ENCODE measurements at places on chromosomes 3 and 15.

DNA sequence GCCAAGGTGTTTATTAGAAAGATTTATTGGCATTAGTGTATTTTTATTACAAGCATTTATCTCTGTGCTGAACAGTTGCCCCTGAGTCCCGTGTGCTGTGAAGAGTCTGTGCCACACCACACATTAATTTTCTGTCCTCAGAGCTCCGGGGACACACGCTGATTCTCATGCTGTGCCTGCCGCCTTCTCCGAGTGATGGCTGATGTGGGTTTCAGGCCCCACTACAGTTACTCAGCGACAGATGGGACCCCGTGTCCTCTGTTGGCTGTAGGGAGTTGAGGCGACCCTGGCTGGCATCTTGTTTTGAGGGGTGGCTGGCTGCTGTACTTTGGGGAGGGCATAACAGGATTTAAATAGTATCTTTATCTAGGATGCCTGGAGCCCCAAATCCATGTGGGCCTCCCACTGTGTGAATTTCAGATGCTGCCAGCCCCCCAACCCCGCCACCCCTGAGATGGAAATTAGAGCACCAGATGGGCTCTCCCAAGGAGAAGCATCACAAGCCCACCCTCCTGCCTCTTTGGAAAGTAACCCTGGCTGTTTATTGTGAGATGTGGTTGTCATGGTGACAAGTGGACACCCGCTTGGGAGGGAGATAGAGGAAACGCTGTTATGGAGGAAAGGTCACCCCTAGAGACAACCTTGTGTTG is 185.6 kb downstream of the APBA2 start:
- DNase-seq = no peak

DNA sequence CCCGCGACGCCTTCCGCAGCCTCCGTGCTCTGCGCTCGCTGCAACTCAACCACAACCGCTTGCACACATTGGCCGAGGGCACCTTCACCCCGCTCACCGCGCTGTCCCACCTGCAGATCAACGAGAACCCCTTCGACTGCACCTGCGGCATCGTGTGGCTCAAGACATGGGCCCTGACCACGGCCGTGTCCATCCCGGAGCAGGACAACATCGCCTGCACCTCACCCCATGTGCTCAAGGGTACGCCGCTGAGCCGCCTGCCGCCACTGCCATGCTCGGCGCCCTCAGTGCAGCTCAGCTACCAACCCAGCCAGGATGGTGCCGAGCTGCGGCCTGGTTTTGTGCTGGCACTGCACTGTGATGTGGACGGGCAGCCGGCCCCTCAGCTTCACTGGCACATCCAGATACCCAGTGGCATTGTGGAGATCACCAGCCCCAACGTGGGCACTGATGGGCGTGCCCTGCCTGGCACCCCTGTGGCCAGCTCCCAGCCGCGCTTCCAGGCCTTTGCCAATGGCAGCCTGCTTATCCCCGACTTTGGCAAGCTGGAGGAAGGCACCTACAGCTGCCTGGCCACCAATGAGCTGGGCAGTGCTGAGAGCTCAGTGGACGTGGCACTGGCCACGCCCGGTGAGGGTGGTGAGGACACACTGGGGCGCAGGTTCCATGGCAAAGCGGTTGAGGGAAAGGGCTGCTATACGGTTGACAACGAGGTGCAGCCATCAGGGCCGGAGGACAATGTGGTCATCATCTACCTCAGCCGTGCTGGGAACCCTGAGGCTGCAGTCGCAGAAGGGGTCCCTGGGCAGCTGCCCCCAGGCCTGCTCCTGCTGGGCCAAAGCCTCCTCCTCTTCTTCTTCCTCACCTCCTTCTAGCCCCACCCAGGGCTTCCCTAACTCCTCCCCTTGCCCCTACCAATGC is 2.0 kb downstream of the ISLR start:
- no peak for DNase-seq

- no peak for DNase-seq
These were observed 118.2 kb downstream of the GADL1 start for GRCh38 chr3:30776186-30776815.

- DNase-seq = no peak
These were observed 39.6 kb downstream of the CORO2B start for GRCh38 chr15:68618394-68618793.

- DNase-seq = no peak
These were observed 2.8 kb downstream of the SQOR start for GRCh38 chr15:45637552-45638033.

DNA sequence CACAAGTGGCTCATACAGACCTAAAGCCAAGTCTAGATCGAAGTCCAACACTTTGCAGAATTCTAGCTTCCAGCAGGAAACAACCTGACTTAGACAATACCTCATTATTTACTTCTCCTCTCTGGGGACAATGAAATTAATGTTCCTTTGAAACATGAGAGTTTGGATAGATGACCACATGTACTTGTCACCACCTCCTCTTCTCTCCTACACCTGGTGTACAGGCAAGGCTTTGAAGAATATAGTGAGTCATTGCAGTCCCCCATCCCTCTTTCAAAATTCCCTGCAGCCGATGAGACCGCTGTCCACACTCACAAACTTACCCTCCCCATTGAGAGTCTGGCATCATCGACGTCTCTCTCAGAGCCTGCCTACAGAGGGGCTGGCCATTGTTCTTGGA is 189.0 kb upstream of the HES1 start:
- DNase-seq = no peak

GRCh38 chr15:83927704-83928391 is 273.9 kb downstream of the ADAMTSL3 start:
- no peak for DNase-seq

- peak; percentile 96 for DNase-seq
These were observed at the start of gene RBMS3 for GRCh38 chr3:29280404-29281093. RBMS3 (plus strand) TSS chr3:29281071.

GRCh38 chr15:80878242-80878866 is 99.2 kb downstream of the CEMIP start:
- DNase-seq = no peak

GRCh38 chr3:47010910-47011309 is 31.4 kb downstream of the NBEAL2 start:
- DNase-seq = no peak

DNA sequence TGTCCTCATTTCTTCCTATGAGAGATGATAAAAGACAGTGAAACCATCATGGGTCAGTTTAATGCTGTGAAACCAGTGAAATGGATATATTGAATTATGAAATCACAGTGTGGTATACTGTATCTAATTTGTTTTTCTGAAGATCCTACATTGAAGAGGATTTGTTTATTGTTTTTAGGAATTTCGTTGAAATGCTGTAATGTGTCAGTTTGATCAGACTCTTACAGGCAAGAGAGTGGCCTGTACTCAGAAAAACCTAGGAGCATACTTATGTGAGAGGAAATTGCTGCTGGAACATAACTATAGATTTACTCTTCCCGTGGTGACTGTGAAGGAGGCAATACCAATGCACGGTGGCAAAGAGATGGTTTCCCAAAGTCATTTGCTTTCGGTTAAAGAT is 29.1 kb upstream of the ONECUT1 start:
- DNase-seq = no peak

DNA sequence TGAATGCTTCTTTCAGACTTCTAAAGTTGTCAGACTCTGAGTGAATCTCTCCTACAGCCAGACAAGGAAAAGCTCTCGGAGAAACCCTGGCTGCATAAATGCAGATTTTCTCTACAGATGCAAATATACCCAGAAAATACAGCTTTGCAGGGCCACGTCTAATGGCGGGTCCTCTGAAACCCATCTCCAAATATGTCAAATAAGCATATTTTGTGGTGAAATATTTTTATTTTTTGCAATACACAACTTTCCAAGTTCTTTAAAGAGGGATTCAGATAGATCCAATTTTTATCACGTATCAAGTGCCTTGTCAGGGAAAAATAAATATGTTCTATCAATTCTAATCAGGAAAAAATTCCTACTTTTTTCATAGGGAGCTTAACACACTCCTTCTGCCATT is 229.4 kb downstream of the SI start:
- DNase-seq = no peak

DNA sequence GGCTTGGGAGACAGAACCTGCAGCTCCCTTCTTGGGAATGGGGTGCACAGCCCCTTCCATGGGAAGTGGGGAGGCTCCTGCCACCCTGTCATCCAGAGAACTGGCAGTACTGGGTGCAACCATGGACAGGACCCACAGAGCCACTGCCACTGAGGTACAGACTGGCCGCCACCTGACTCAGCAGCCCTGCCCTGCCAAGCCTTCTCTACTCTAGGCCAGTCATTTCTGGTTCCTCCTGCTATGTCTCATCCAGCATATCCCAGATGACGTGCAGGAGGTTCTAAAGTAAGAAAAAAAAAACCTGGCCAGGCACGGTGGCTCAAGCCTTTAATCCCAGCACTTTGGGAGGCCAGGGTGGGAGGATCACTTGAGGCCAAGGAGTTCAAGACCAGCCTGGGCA is 76.9 kb upstream of the RPL32 start:
- DNase-seq = no peak

DNA sequence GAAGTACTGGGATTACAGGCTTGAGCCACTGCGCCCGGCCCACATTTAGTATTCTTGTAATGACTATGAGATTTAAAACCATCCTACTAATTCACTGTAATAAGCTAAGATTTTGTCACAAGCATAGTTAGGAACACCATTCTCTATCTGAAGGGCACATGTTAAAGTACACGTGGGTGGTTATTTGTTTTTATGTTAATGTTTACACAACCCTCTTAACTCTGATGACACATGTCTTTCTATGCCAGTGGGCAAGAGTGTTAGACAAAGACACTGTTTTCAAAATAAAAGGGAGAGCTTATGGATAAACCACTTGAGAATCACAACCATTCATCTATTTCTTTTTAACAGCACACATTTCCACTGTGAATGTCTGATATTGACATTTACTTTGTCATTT is 537.6 kb upstream of the IL12A start:
- no peak for DNase-seq

DNA sequence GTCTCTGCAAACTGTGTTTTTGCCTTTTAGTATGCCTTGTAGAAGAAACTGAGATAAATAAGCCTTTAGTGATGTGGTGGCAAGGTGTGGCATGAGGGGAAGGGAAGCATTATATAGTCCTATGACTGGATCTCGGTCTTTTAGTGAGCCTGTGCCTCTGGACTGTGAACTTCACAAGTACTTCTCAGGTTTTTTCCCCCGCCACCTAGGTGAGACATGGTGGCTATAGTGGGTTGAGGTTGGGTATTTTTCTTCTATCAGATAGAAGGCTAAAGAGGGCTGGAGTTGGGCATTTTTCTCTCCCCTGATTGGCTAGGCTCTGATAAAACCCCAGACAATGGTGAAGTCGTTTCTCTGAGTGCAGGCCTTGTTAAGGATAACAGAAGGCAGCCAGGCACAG is 38.7 kb upstream of the ZFAND6 start:
- no peak for DNase-seq

DNA sequence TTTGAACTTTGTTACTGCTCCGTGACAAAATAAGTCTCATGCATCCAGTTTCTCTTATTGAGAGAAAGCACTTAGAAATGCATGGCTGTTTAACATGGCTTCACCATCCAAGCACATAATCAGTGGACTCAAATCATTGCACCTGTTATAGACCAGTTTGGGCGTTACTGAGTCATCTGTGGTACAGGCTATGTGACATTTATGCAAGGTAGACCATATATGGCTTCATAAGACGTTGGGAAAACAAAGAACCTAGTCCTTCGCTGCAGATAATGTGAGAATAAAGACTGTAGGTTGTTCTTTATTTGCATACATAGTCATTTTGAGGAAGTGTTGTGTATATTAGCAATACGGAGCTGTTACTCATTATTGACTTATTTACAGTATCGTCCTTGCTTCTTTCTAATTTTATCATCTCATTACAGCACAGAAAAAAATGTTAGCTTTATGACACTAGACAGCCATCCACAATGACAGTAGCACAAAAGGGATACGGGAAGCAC is 374.7 kb downstream of the IL5RA start:
- no peak for DNase-seq

- no peak for DNase-seq
These were observed 3.5 kb upstream of the ZFAND6 start for GRCh38 chr15:80055933-80056332.

DNA sequence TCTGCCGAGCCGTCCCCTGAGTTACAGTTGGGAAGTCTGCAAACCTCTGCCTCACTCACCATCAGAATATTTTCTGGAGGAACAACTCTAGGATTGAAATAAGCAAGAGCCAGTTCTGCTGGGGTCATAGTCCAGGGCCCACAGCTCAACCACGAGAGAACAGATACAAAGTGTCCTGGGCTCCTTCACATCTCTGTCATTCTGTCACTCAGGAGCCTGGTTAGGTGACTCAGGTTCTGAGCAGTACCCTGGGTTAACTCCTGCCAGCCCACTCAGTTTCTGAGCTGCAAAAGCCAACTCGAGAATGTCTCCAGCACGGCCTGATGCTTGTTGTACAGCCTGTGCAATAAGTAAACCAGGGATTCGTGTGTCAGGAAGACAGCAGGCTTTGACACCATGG is 155.7 kb downstream of the SLCO3A1 start:
- no peak for DNase-seq

GRCh38 chr3:130626049-130626448 is 109.1 kb downstream of the COL6A6 start:
- DNase-seq = no peak

DNA sequence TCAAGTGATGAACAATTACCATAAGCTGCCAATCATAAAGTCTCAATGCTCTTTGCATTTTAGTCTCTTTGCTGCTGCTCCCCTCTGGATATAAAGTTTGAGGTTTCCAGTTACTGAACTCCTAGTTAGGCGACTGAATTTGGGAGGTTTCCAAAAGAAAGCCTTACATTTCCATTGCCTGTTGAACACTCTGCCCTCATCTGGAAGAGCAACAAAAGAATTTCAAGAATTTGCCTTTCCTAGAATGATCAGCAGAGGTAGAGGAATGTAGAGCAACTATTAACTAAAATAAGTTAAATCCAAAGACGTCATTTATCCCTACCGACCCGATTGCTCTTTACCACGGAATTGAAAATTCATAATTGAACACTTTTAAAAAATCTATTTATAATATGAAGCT is 53.4 kb upstream of the PRICKLE2 start:
- no peak for DNase-seq

DNA sequence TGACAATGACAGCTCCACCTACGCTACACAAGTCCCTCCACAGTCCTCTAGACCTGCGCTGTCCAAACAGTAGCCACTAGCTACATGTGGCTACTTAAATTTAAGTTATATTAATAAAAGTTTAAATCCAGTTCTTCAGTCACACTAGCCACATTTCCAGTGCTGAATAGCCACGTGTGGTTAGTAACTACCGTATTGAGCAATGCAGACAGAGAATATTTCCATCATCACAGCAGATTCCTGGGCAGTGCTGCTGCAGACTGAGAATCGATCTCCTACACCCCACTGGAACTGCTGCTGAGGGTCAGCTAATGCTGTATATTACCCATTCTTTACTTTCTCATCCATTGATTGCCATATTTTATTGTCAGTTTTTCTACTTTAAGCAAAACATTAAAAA is 40.9 kb downstream of the HDC start:
- no peak for DNase-seq

DNA sequence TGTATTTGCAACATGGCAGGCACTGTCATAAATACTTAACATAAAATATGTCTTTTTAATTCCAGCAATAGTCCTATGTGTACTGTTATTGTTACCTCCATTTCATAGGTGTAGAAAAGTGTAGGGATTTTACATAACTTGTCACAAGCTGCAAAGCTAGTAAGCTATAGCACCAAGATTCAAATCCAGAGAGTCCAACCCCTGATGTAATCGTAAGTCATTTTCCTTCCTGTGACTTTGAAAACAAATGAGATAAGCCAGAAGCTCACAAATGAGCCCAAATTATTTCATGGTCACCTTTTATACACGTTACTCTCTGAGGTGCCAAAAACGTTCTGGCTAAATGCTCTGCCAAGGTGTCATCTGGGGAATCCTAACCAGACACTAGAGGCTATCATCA is 23.8 kb downstream of the TNIK start:
- no peak for DNase-seq

Measured in SW 1271 (cell line).